ENCODE measurements at places on chromosomes 2 and 18. TPM values are rescaled to one million over a fixed set of nuclear protein-coding genes. Genes with fewer than 3 reads are reported as not detected.

Gene CPO
- not detected for total RNA-seq

Gene CHST10
- total RNA-seq, result 15.6 TPM

Gene CCDC85A
- total RNA-seq, result 0.20 TPM

Gene MYO7B
- 0.19 TPM for total RNA-seq

Gene SALL3
- not detected for total RNA-seq

Gene DYNAP
- total RNA-seq, result not detected

Gene COL4A4
- total RNA-seq, result 1.2 TPM

Gene NUP35
- 32.8 TPM for total RNA-seq

Gene EFR3B
- total RNA-seq, result 14.7 TPM

Gene CCBE1
- 10.4 TPM for total RNA-seq

Gene NDC80
- total RNA-seq, result 10.7 TPM

Gene INHBB
- total RNA-seq, result 18.7 TPM

Gene ADAM23
- 8.5 TPM for total RNA-seq

Gene SDC1
- total RNA-seq, result 169 TPM

Gene MEMO1
- 89.9 TPM for total RNA-seq

Gene C2orf72
- 7.9 TPM for total RNA-seq

Gene ANKRD30B
- 0.02 TPM for total RNA-seq

Gene LIPG
- total RNA-seq, result 0.19 TPM

Gene CHST9
- total RNA-seq, result 0.02 TPM

Gene OTOF
- total RNA-seq, result 0.09 TPM

Gene TDRD15
- total RNA-seq, result not detected

Gene DNAH6
- 0.14 TPM for total RNA-seq

Gene CREG2
- total RNA-seq, result 10.6 TPM

Gene SLC8A1
- total RNA-seq, result 0.40 TPM

Gene IHH
- 0.22 TPM for total RNA-seq

Gene EPG5
- 4.0 TPM for total RNA-seq

Gene ATOH8
- total RNA-seq, result 5.3 TPM

Gene KIF3C
- total RNA-seq, result 60.7 TPM
